Thymus (tissue), 14 donors: ENCODE measurements at places on chromosomes 11 and 22.

DNA sequence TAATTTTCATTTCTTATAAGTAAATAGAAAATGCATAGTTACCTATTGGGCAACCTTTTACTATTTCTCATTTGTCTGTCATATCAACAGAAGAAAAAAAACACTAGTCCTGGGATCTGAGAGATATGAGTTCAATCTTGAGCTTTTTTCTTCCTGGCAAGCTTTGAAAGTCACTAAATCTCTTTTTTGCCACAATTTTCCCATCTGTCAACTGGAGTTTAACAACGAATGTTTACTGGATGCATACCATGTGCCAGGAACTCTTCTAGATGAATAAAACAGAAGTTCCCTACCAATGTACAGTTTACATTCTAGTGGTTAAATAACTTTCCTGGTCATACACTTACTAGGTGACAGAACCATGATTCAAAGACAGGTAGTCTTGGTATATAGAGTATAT lies 31.0 kb downstream of the FSHB start:
- DNase-seq: no peak

DNA sequence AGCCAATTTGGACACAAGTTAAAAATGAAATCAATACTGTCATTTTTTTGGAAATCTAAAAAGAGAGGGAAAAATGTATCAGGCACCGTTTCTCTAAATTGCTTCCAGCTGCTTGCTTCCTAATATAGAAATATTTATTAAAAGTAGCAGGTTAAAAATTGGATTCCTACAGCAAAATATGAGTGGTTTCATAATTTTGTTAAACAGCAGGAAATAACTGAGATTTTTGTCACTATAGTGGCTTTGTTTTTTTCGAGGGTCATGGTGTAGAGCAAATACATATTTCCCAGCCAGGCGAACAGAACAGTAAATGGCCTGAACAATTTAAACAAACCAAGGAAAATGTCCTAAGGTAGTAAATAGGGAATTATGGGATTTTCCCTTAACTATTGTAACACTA lies 159.7 kb downstream of the DDX10 start:
- DNase-seq: no peak

DNA sequence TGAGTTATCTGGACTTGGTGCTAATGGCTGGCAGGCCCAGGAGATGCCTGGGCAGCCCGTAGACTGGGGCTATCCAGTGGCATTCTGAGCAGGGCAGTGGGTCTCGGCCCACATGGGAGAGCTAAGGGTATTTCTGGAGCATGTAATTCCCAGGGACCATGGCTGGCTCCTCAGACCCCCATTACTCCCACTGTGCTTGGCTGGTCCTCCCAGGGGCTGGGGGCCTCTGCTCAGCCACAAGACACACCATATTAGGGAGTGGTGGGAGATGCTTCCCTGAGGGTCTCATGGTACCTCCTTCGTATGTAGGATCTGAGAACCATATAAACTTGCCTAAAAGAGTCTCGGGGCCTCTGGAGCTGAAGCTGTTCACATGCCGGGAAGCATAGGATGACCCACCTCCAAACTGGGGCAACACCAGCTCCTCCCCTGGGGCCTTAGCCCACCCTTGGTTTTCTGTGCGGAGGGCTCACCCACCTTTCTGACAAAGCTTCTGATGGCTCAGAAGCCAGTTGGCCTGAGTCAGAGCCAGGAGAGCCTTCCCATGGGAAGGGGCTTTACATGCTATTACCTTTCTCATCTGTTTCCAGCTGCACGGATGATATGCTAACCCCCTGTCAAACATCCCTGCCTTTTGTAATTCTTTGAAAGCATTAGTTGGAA lies 9.5 kb upstream of the FTH1 start:
- no peak for DNase-seq

GRCh38 chr11:107017104-107017432 lies 1.2 kb downstream of the GUCY1A2 start:
- no peak for DNase-seq

- no peak for DNase-seq
Observed at GRCh38 chr22:27250418-27250817, 551.1 kb downstream of the MN1 start.

- DNase-seq: no peak
Observed at GRCh38 chr11:32094923-32095322, 4.0 kb downstream of the RCN1 start.

GRCh38 chr11:111526501-111526900 lies 11.9 kb downstream of the HOATZ start:
- no peak for DNase-seq

DNA sequence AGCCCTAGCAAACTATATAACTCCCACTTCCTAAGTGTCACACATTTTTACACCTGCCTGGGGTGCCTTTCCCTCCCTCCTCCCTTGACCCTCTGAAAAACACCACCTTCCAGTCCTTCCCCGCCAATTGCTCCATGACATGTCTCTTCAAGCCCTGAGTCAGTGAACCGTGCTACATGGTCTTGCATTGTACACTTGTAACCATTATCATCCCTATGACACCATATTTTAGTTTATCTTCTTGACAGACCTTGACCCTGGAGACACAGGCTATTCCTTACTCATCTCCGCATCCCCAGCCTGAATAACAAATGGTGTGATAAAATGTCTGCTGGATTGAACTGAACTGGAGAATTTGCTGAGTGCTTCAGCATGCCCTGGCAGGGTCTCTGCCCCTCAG lies 36.9 kb downstream of the TNKS1BP1 start:
- no peak for DNase-seq

- DNase-seq: no peak
Observed at GRCh38 chr11:32597921-32598320, 14.3 kb downstream of the EIF3M start.

- DNase-seq: no peak
Observed at GRCh38 chr11:14089690-14090462, 127.4 kb downstream of the SPON1 start.

DNA sequence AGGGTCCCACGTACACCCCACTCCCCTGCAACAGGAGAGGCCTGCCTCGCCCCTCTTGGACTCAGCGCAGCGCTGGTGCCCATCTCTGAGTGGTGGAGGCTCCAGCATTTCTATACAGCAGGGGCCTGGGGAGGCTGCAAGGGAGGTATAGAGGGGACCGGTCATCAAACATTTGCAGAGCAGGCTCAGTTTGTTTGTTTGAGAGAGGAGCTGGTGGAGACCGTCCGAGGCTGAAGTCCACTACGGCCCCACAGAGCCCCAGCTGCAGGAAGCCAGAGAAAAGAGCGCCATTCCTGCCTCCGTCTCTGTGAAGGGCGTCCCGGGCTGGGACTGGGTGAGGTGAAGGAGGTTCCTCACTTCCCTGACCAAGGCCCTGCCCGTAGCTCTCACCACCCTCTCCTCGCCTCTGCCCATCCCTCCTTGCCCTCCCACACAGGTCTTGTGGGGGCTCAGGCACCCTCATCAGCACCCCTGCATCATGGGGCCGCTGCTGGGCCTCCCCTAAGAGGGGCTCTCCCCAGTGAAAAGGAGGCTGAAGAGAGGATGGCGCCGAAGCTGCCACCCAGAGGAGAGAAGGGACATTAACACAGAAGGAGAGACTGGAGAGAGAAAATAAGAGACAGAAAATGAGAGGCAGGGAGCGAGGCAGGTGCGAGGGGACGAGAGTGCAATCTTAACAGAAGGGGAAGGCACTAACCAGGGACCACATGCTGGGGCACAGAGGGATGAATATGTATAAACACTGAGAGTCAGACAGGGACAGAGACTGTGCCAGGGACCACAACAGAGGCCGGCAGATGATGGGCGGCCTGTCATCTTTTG lies 24.5 kb downstream of the RPUSD4 start:
- DNase-seq: no peak
